ENCODE measurements at places on chromosomes 4 and X. TPM values are rescaled to one million over a fixed set of nuclear protein-coding genes. Genes with fewer than 3 reads are reported as not detected.

The HELT gene
- 0.51 TPM for polyA plus RNA-seq

DNA sequence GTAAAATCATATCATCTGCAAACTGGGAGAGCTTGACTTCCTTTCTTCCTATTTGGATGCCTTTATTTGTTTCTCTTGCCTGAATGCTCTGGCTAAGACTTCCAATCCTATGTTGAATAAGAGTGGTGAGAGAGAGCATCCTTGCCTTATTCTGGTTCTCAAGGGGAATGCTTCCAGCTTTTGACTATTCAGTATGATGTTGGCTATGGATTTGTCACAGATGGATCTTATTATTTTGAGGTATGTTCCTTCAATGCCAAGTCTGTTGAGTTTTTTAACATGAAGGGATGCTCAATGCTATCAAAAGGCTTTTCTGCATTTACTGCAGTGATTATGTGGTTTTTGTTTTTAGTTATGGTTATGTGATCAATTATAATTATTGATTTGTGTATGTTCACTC is 2144.6 kb upstream of the TENM3 start:
- DNase-seq, result no peak

- DNase-seq, result no peak
These were observed 23.7 kb upstream of the UBA1 start for GRCh38 chrX:47169726-47170515.

- no peak for DNase-seq
These were observed 15.2 kb downstream of the FHDC1 start for GRCh38 chr4:152951348-152951747.

DNA sequence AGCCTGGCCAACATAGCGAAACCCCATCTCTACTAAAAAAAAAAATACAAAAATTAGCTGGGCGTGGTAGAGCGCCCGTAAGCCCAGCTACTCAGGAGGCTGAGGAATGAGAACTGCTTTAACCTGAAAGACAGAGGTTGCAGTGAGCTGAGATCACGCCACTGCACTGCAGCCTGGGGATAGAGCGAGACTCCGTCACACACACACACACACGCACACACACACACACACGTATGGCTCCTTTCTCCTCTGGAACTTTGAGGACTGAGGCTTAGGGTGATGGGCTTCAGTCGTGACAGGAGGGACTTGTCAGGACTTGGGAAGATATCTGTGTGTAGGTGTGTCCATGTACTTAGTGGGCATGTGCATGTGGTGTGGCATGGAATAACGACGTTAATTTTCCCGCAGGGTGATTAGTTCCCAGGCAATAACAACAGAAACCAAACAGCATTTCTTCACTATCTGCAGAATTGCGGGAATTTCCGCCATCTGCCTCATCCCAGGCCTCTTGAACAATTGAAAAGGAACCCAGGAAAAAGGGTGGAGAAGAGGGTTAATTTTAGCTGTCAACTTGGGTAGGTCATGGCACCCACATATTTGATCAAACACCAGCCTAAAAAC is 47.7 kb downstream of the RWDD4 start:
- no peak for DNase-seq

DNA sequence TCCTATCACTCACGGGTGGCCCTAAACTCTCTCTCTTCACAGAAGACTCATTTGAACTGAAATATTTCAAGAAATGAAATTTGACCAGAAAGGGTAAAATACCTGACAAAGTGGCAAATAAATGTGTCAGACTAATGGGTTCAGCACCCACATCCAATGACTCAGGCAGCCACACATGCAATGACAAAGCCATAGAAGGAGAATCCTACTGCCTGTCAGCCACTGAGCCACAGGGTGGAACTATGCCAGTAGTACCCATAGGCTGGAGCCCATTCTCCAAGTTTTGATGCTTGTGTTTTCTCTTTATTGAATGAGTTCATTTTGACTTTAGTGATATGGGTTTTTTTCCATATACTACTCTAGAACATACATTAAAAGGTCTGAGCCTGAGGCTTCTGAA is 179.0 kb downstream of the BEND2 start:
- no peak for DNase-seq

The RIBC1 gene
- 5.3 TPM for polyA plus RNA-seq

The HSD17B13 gene
- polyA plus RNA-seq, result 0.25 TPM

The TMPRSS11F gene
- polyA plus RNA-seq, result not detected

The RTL9 gene
- polyA plus RNA-seq, result 0.19 TPM

- DNase-seq, result no peak
These were observed 109.1 kb upstream of the VMA21 start for GRCh38 chrX:151287954-151288353.

DNA sequence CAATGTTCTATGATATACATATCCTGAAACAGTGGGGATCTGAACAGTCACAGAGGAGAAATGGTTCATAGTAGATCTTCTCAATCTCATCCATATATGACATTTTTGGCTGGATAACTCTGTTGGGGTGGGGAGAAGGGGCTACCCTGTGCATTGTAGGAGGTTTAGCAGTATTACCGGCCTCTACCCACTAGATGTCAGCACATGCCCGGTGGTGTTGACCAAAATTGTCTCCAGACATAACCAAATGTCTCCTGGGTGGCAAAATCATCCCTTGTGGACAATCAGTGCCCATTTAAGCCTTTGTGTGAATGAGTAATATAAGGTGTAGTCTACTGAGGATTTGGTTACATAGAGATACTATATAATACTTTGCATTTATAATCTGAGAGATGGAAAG is 89.9 kb downstream of the PLS3 start:
- no peak for DNase-seq

- no peak for DNase-seq
These were observed 76.7 kb upstream of the HS3ST1 start for GRCh38 chr4:11505221-11505971.

DNA sequence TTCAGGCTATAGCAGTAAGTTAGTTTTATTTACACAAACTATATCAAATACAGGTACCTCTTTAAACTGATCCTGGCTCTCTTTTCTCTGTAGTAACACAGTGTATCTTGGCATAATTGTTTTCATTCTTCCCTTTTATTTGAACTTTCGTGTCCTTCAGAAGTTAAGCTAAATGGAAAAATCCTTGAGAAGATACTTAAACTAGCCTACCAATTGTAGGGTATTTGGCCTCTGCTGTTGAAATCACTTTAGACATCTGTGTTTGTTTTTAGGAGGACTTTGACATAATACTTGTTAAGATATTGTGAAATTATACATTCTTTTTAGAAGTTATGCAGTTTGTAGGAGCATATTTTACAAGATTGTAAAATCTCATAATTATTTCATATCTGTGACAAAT is 90.3 kb upstream of the GK2 start:
- no peak for DNase-seq

The ATP1B4 gene
- polyA plus RNA-seq, result 0.09 TPM
